ENCODE measurements at places on chromosomes 6 and 20. TPM values are rescaled to one million over a fixed set of nuclear protein-coding genes. Genes with fewer than 3 reads are reported as not detected.

TENT5A gene
- total RNA-seq, result 4.1 TPM

DNA sequence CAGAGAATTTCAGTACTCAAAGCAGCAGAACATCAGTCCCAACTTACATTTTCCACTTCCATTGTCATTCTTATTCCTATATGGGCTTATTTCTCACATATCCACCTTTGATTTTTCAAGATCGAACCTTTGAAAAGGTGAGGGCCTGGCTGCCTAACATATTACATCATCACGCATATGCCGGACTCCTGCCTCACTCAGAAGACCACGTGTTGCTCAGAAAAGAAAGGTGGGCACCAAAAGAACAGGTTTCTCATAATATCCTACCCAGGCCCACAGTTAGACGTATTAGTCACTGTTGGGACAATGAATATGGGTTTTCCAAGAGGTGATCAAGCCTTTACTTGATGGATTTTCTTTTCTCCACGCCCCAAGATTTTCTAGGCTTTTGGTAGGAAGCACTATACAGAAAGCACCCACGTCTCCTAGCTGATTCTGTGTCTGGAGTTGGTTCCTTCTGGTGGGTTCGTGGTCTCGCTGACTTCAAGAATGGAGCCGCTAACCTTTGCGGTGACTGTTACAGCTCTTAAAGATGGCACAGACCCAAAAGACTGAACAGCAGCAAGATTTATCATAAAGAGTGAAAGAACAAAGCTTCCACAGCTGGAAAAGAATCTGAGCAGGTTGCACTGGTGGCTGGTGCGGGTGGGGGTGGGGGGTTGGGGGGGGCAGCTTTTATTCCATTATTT is 168.9 kb downstream of the ATXN1 start:
- DNase-seq, result no peak

DNA sequence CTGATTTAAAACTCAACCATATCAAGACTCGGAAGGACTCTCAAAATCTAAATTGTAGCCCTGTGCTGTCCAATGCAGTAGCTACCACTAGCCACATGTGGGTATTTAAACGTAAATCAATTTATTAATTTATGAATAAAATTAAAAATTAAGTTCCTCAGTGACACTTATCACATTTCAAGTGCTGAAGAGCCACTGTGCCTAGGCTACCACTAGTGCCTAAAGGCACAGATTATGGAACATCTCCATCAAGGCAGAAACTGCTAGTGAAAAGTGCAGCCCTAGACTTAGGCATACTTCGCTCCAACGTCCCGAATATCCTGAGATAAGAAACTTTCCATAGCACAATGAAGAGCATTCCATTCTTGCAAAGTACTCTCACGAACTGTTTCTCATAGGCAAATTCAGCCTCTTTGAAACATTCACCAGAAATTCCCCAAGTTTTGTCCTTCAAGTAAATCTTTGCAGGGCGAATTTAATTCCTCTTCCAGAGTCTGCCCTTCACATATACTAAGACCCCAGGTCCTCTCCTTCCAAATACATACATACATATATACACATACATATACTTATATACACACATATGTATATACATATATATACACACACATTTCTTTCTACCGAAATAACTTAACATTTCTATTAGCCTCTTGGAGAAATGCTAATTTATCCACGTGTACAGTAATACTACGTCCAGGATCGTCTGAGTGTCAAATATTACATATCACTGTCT is 1.3 kb downstream of the SUPT3H start:
- no peak for DNase-seq

GRCh38 chr6:168996356-168996625 is 257.4 kb downstream of the THBS2 start:
- no peak for DNase-seq

BFSP1 gene
- 0.41 TPM for total RNA-seq

SIGLEC1 gene
- under 0.01 TPM for total RNA-seq

- no peak for DNase-seq
Measured at GRCh38 chr20:46682063-46682821, 7.0 kb downstream of the TP53RK start.

DNA sequence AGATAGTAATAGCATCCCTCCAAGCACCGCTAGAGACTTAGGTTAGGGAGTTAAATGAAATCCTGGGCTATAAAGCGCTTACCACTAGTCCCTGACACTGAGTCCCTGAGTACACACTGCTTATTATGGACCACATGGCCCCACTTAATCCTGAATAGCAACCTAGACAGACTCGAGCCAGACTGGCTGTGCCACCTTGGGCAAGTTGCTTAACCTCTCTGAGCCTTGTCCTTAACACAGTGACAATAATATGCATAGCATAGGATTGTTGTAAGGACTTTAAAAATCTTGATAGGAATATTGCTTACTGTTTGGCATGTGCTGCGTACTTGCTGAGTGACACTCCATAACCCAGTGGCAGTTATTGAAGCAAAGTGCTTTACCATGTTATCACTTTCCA is 125.6 kb upstream of the SASH1 start:
- no peak for DNase-seq

DNA sequence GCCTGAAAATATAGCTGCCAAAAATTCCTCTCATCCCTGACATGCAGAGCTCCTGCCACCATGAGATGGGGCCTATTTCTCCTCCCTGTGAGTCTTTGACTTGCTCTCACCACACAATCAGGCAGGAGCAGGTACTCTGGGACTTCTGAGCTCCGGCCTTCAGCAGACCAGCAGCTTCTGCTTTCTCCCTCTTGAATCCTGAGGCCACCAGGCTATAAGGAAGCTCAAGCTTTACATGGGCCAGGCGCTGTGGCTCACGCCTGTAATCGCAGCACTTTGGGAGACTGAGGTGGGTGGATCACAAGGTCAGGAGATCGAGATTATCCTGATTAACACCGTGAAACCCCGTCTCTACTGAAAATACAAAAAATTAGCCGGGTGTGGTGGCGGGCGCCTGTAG is 238.7 kb upstream of the RREB1 start:
- DNase-seq, result no peak

DNA sequence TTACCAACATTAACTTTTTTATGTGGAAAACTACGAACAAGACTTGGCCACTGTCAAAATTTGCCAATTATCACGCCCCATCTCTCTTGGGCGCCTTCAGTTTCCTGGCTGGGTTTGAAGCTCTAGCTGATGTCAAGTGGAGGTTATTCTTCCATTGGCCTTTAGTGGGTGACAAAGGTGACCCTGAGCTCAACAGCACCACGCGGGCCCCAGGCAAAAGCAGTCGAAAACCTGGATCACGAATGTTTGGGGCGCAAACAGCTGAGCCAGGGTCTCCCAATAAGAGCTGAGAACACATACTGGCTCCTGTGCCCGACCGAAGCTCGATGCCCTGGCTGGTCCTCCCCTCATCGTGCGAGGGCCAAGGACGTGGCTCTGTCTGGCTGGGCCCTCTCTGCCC is 26.8 kb downstream of the SLC17A9 start:
- no peak for DNase-seq

CHRNA4 gene
- total RNA-seq, result 6.9 TPM

DNA sequence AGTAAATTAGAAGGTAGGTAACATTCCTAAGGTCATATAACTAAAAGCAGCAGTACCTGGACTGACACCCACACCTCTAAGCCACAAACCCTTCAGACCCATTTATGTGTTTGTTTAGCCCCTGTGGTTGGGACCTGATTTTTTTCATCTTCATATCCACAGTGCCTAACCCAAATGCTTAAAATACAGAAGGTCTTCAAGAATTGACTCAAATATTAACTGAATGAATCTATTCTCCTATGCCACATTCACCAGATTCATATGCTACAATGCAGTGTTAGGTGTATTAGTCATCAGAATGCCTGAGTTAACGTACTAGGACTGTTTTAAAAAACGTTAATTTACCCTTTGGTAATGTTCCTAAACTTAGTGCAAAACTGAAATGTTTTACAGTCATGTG is 124.8 kb downstream of the AHI1 start:
- DNase-seq, result no peak

All from frontal cortex (tissue), 4 donors.